ENCODE measurements at places on chromosomes 12 and 14.
A peak's percentile ranks its signal among the peaks of the same experiment; 100 is the strongest.

DNA sequence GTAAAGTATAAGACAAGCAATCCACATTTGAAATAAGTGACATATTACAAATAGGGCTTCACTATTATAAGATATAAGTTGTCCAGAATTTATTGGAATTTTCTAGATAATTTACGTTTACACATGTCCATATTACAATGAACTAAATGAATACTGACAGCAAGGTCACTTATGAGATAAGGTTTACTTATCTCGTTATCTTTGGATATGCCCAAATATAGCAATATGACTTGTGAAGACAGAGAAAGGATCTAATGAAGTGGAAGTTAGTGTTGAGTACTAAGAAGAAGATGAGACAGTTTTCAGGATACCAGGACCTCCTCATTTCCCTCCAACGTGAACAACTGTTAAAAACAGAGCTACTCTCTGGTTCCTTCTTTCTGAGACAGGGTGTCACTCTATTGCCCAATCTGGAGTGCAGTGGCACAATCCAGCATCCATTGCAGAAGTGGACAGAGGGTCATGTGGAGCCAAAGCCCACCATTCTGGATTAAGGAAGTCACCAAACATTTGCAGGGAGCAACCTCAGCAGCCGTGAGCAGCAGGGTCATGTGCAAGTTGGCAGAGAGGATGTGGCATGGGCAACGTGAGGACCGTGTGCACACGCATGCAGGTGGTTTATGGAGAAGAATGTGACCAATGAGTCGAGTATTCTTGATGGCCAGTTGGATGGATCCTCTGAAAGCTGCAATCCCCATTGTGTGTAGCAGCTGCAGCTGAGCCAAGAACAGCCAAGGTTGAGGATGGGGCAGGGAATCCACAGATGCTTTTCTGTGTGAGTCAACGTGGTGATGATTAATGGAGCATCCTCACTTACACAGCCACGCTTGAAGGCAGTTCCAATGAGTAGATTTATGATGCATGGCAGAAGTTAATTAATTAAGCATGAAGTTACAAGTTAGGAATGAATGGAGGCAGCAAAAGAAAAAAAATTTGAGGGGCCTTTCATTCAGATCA lies 111.0 kb downstream of the BICD1 start:
- peak; percentile 95 for DNase-seq

DNA sequence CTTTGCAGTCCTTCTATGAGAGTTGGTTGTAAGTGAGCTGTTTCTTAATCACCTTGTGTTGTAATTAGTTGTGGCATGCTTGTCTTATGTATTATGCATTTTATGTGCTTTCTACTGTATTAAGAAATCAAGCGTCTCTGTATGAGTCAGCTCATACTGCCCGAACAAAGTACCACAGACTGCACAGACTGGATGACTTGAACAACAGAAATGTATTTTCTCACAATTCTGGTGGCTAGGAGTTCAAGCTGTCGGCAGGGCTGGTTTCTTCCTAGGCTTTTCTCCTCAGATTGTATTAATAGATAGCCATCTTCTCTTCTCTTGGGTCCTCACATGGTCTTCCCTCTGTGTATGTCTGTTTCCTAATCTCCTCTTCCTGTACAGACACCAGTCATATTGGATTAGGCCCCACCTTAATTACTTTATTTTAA lies 77.7 kb downstream of the FLRT2 start:
- DNase-seq, result peak; percentile 77

DNA sequence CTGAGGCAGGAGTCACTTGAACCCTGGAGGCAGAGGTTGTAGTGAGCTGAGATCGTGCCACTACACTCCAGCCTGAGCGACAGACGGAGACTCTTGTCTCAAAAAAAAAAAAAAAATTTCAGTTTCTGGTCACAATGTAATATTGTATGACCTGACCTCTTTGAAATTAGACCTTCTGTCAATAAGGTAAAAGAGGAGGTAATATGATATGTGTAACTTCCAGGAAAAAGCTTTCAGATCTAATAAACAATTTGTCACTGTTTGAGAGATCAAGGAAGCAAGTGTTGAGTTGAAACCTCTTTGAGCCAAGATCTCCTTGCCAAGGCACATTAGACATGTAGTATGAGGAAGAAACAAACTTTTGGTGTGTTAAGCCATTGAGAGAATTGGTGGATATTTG lies 101.7 kb upstream of the ATF7IP start:
- no peak for DNase-seq

DNA sequence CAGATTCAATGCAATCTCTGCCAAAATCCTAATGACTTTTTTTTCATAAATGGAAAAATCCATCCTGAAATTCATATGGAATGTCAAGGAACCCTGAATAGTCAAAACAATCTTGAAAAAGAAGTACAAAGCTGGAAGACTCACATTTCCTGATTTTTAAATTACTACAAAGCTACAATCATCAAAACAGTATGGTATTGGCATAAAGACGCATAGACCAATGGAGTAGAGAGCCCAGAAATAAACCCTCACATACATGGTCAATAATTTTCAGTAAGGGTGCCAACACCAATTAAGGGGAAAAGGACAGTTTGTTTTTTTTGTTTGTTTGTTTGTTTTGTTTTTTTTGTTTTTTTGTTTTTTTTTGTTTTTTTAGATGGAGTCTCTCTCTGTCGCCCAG lies 4.6 kb upstream of the RD3L start:
- no peak for DNase-seq

GRCh38 chr14:23580948-23581281 lies 2.3 kb upstream of the JPH4 start:
- DNase-seq, result no peak

Measured in fibroblast of upper back skin (primary cell).